ENCODE measurements at places on chromosomes 12 and 14.

DNA sequence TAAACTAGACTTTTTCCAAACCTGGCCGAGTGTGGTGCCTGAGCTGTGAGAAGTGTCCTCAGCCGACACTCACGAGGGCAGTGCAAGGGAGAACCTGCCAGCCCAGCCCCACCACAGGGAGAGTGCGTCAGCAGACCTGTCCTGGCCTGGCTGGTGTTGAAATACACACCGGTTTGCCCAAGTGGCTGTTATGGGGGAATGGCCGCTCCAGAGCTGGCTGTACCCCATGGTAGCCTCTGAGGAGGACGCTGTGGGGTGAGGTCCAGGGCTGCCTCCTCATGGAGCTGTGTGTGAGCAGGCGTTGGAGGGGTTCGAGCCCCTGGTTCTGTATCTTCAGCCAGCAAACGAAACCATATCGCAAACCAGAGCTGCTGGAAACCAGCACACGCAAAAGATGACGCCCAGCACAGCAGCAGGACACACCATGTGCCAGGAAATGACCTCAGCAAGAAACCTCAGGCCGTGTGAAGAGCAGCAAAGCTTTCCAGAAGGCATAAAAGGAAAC, 9.4 kb downstream of the ANKRD9 start:
- DNase-seq: peak; percentile 77

DNA sequence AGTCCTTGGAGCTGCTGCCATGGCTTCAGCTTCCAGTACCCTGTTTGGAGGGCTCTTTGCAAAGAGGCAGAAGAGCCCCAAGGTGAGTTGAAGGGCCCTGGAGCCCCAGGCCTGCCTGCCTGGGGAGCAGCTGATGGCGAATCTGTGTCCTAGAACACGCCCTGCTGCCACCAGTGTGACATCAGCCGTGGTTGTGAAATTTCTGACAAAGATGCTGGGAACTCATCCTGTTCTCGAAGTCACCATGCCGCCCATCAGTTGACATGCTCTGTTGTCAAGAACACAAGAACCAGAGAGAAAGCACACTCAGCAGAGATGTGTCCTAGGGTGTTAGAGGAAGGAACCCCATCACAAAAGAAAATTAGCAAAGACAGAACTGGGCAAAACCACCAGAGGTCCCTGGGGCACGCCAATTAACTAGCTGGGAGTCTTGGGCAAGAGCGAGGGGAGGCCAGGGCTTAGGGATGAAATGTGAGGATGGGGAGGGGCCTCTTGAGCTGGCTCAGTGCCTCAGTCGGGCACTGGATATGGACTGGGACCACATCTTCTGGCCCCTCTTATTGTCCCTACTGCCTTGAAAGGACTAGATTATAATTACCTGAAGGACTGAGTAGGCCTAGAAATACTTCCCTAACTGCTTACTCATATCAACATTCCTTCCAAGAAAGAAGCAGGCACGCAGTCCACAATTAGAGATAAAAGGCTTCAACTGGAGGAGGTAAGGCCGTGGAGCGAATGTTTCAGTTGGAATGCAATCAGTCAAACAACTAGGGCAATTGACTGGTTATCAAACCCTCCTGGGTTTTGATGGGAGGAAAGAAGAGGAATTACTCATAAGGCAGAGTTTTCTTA, 163.1 kb downstream of the CACNA1C start:
- DNase-seq: no peak

GRCh38 chr14:65186951-65187350, 84.6 kb upstream of the MAX start:
- no peak for DNase-seq

DNA sequence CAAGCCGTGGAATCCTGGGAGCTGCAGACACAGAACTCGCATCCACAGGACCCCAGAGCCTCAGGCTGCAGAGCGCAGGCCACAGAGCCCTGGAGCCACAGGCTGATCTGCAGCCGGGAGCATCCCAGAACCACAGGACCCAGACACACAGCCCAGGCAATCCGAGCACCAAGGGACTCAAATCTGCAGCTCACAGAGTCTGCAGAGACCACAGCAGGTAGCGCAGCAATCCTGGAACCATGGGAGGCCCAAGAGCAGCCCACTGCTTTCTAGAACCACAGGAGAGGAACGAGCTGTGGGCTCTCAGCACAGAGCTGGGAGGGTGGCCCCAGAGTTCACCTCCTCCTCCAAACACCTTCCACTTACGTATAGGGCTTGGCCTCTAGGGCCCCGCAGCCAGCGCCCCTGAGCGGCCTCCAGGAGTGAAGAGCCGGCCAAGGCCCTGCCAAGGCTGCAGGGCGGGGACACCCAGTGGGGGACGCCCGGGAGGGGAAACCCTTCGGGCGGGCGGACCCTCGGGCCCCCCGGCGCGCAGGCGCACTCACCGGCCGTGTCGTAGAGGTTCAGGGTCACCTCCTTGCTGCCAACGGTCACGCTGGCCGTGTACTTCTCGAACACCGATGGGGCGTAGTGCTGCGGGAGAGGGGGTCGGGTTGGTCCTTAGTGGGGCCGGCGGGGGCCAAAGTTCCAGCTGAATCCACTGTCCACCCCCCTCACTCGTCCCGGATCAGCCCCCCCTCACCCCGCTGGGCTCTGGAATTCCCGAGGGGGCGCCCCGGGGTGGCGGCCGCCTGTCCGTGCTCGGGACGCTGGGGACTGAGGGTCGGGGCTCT, 665 bp downstream of the RHOF start:
- DNase-seq: no peak

DNA sequence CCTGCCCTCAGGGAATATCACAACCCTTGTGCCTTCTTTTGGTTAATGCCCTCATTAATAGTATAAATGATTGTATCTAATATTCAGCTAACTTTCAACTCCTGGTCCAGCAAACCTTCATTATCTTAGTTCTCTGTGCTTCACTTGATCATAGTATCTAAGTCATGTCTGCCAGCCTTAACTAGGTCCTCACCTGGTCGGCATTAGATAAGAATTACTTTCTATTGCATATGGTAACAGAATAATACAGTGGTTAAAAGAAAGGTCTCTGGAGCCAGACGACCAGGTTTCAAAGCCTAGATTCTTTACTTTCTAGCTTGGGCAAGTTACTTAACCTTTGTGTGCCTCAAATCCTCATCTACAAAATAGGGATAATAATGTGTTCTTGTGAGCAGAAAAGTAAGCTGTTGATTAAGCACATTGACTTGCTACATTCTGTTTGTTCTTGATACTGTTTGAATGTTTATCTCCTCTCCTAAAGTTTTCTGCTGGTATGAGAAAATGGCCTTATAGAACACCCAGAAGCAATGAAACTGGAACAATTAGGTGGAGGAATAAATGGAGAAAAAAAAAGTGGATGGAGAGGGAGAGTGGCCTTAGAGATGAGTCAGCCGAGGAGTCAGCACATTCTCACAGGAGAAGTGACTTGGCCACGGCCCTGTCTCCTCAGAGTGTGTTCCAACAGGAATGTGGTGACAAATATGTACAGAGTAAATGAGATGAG, 176.1 kb downstream of the SLC25A21 start:
- DNase-seq: peak; percentile 48

GRCh38 chr12:128073937-128074336, 193.0 kb upstream of the TMEM132C start:
- DNase-seq: no peak

Measured in epithelial cell of prostate (primary cell).